ENCODE measurements at places on chromosomes 3 and 15. TPM values are rescaled to one million over a fixed set of nuclear protein-coding genes. Genes with fewer than 3 reads are reported as not detected.

DNA sequence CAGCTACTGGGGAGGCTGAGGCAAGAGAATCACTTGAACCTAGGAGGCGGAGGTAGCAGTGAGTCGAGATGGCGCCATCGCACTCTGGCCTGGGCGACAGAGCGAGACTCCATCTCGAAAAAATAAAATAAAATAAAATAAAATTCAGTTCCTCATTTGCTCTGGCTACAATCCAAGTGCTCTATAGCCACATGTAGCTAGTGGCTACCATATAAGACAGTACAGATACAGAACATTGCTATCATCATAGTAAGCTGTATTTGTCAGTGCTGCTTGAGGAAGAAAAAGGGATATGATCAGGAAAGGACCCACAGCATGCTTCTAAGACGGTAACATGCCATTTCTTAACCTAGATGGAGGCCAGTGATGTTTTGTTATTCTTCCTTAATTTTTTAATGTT, 88.7 kb upstream of the CDAN1 start:
- DNase-seq = no peak

- no peak for DNase-seq
These were observed 284.2 kb downstream of the SV2B start for GRCh38 chr15:91384189-91384730.

- DNase-seq = no peak
These were observed 143.2 kb downstream of the KLHL25 start for GRCh38 chr15:85651548-85651947.

DNA sequence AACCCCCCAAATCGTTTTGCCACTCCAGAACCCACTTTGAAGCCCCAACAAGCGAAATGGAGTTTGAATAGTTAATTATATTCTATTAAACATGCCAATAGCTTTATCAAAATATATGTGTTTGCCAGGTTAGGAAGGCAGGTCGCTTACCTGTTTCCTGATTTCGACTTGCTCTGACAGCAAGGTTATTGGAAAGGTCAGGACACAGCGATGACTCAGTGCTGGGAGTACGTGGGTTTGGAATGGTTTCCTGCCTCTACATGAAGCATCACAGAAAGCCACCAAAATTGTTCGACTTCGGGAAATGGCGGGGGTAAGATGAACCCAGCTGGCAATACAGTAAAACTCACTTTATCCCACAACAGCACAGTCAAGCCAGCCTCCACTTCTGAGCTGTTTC, 135.6 kb upstream of the ABI3BP start:
- DNase-seq = no peak

- no peak for DNase-seq
These were observed 153.8 kb downstream of the SEMA6D start for GRCh38 chr15:47870956-47871625.

GRCh38 chr3:89795506-89795905, 688.1 kb downstream of the EPHA3 start:
- DNase-seq = no peak

- DNase-seq = no peak
These were observed 51.2 kb downstream of the CFAP20DC start for GRCh38 chr3:58998476-58999117.

DNA sequence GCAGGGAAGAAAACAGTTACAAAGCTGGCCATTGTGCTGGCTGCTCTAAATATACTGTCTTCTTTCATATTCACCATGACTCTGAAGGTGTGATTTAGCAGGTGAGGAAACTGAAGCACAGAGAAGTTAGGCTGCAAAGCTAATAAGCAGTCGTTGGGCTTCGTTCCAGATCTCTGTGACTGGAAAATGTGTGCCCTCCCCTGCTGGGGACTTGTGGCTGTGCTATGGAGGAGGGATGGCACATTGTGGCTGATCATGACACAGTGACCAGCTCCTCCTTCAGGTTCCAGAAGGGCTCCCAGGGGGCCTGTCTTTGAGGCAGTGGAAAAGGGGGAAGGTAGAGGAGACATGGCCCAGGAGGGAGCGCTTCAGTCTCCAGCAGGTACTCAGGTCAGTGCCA, 19.2 kb downstream of the PXK start:
- no peak for DNase-seq

DNA sequence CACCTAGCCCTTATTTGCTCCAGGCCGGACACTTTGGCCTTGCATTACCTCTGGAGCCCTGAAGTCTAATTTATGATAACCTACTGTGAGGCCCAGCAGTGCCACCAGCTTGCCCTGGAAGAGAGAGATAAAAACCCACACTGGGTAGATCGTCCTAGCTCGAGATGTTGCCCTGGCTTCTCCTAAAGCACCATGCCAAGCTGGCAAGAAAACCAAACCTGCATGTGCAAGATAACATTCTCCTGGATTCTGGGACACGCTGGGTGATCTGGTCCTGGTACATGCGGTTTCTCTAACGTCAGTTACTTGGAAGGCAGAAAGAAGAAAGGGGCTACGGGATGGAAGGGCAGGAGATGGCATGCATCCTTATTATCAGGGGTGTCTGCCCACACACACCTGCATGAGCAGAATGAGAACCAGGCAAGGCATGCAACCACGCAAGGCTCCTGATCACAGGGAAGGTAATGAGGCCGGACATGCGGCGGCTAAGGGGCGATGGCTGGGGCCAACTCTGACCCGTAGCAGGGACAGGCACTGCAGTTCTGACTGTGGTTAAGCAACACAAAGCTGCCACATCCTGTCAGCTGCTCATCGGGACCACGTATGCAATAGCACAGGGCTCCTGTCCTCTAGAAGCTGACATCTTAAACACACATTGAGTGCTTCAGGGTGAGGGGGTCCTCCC, 73.0 kb downstream of the OXNAD1 start:
- no peak for DNase-seq

DNA sequence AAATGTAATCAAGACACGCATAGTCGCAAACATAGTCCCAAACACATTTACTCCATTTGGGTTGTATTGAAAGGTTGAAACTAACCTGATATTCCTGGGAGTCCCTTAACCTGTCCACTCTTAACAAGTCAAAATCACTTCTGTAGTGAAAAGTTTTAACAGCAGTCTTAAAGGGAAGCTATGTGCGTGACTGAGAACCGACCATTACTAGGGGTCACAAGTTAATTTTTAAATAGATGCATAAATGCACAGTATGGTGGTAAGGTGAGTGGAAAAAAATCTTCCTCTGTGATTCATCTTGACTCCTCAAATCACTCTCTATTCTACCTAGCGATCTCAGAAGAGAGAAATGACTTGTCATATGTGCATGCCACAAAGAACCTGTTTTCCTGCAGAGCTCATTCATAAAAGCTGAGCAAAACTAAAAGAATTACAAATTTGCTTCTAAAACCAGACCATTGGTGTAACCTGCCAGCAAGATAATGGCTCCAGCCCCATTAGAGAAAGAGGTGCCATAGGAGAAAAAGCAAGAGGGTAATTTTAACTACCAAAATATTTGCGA, 4.8 kb downstream of the GPR15 start:
- DNase-seq = no peak

- DNase-seq = peak; percentile 33
These were observed 360.0 kb upstream of the PROK2 start for GRCh38 chr3:72144773-72145505.

GRCh38 chr3:47113669-47114365, 50.1 kb downstream of the SETD2 start:
- no peak for DNase-seq

DNA sequence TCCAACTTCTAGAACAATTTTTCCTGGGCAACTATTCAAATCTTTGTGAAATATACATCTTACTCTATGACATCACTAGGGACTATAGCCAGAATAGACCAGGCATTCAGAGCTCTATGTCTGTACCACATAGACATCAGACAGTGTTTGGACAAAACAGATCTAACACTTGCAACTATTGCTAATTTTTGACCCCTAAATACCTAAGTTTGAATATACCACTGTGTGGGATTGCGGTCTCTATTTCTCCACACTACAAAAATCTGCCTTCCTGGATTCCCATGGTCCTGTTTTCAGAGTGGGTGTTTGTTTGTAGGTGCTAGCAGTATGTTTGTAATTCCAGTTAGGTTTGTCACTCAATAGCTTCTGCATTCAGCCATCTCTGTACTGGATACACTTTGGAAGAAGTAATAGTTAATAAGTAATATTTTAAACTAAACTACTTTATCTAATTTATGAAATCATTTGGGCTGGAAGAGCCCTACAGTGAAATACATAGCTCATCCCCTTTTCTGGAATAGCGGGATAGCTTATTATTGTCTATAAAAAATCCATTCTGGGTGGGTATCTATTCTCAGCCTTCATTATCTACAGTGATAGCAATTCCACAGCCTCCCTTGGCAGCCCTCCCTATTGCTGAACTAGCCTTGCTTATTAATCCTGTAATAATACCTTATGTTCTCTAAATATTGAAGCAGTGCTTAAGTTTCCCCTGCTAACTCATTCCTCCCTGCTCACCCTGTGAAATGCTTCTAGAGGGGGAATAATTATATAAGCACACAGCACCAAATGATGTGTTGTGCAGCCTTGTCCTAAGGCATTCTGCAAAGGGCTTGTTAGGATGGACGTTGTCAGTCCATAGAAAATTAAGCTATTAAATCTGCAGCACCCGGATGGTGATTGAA, 49.4 kb downstream of the RBMS3 start:
- DNase-seq = no peak

DNA sequence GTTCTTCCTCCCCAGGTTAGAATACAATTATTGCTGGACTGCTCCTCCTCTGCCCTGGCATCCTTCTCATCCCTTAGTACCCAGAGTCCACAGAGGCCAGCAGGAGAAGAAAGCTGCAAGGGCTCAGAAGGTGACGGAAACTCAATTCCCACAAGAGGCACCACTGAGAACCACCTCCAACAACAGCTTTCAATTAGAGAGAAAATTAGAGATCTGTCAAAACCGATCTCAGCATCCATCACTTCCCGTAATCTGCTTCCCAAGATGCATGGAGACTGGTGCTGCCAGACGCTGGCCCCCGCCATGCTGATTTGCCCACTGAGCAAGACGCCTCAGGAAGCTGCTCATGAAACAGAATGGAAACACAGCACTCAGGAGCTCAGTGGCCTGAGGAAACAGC, 135.0 kb upstream of the PRICKLE2 start:
- no peak for DNase-seq

- DNase-seq = no peak
These were observed 130.1 kb downstream of the P2RY1 start for GRCh38 chr3:152964911-152965609.

LTF gene
- total RNA-seq = 2.7 TPM

KIF23 gene
- 0.38 TPM for total RNA-seq

NANOGP8 gene
- total RNA-seq = not detected

ZNF774 gene
- total RNA-seq = 4.7 TPM

CCR3 gene
- not detected for total RNA-seq
